ENCODE measurements at places on chromosomes 11 and 22.

- DNase-seq: no peak
These were observed 517.9 kb upstream of the RAG2 start for GRCh38 chr11:37115963-37116362.

DNA sequence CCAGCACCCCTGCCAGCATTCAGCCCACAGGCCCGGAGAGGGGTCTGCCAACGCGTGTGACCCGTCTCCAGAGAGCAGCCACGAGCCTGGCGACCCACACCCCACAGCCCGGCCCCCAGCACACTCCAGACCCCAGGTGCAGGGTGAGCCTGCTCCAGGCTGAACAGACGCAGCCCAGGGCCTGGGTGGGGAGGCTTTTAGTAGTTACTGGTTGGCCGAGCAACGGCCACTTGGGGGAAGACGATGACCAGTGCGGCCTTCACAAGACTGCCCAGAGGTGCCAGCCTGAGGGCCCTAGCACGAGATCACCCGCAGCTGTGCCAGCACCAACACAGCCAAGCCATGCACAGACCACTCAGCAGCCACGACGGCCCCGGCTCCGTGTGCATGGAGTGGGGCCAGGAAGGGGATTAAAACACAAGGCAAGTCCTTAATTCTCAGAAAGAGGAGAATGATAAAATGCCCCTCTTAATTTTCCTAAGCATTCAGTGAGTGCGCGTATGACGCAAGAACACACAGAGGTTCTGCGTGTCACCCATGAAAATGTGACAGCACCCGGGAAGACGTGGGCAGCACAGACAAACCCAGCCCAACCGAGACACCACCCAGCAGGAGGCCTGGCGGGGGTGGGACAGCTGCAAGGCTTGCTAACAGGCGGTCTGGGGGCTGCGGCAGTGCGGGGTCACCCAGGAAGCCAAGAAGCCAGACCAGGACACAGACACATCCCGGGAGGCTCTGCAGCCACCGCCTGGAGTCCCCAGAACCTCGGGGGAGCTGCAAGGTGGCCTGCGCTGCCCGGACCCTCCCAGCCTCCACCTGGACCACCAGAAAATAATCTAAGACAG is 47.6 kb downstream of the BRD1 start:
- no peak for DNase-seq

GRCh38 chr11:60845338-60845737 is 3.4 kb downstream of the CCDC86 start:
- DNase-seq: no peak

DNA sequence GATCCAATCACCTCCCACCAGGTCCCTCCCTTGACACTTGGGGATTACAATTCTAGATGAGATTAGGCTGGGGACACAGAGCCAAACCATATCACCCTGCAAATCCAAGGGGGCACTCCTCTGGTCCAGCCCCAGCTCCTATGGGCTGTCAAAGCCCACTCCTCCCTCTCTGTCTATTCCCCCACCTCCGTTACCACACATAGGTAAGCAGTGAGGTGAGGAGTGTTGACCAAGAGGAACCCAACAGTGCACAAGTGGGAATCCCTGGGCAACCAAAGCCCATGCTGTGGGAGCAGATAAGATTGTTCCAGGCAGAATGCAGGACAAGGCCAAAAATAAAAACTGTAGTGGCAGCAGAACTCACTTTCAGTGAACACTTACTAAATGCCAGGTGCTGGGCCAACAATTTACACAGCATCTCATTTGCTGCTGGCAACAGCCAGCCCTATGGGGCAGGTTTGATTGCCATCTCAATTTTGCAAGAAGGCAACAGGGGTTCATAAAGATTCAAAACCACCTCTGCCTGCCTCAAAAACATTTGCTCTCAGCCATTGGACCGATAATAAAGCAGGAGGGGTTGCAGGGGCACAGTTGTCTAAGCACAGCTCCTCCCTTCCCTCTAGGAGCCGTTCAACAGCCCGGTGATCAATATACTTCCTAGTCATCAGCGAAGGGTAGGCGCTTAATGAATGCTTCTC is 8.9 kb downstream of the SDF2L1 start:
- no peak for DNase-seq

GRCh38 chr11:123518496-123519054 is 88.5 kb downstream of the GRAMD1B start:
- DNase-seq: no peak

DNA sequence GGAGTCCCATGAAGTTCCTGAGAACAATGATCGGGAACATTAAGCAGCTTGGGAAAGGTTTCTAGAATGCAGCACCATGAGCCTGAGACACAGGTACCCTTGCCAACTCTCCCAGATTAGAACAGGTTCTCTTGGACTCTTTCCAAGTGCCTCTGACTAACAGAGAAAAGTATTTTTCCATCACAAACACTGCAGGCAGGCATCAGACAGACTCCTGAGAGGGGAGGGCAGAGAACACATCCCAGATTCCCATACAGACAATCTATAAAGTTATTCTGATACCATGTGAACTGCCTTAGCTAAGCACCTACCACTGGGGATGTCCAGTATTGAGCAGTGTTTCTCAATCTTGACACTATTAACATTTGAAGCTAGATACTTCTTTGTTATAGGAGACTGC is 27.3 kb downstream of the SERGEF start:
- no peak for DNase-seq

GRCh38 chr22:32066820-32067219 is 23.8 kb downstream of the SLC5A1 start:
- no peak for DNase-seq

All from CD4-positive, alpha-beta T cell treated with Interleukin-21 for 1 hour (primary cell).